ENCODE measurements at places on chromosomes 1 and 21.

DNA sequence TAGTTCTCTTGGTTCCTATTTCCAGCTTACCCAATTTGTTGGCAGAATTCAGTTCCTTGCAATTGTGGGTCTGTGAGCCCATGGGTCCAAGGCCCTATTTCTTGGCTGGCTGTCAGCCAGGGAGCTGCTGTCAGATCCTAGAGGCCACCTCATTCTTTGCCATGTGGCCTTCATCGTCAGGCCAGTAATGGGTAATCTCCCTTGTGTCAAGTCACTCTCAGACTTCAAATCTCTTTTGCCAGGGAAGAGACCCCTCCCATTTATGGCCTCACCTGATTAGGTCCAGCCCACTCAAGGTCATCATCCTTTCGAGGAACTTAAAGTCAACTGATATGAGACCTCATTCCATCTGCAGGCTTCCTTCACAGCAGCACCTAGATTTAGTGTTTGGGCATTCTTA lies 17.9 kb downstream of the OBSCN start:
- no peak for DNase-seq

GRCh38 chr1:24955161-24955560 lies 25.1 kb upstream of the RUNX3 start:
- no peak for DNase-seq

GRCh38 chr1:46429436-46429835 lies 35.3 kb downstream of the FAAH start:
- no peak for DNase-seq

DNA sequence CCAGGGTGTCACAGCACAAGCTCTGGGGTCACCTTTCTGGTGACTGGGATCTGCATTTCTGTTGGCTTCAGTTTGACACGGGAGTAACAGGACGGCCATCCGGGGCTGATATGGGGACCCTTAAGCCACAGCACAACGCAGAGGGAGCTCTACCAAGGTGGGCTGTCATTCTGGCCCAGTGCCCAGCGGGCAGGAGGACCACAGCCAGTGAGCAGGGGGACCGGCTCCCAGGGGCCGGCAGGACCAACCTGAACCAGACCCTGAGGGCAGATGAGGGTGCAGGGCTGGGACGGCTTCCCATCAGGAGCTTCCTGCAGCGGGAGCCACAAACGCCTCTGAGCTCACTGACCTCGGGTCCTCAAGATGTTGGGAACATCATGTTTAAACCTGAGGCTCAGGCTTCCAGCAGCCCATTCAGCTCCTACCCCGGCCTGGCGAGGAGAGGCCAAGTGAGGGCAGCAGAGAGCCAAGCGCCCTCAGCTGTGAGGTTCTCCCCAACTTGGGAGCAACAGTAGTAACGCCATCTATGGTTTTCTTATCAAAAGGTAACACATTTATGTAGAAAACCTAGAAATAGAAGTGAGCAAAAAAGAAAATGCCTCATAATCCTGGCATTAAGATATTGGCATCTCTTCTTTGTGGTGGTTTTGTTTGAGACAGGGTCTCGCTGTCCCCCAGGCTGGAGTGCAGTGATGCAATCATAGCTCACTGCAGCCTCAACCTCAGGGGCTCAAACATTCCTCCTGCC lies 26.8 kb downstream of the TMEM201 start:
- peak; percentile 87 for DNase-seq

- peak; percentile 47 for DNase-seq
Measured at GRCh38 chr1:212752252-212752933, 39.2 kb downstream of the NSL1 start.

- DNase-seq: no peak
Measured at GRCh38 chr1:27192039-27192529, 37.2 kb upstream of the SLC9A1 start.

- DNase-seq: peak; percentile 77
Measured at GRCh38 chr1:68231627-68232288, 565 bp downstream of the WLS start.

- no peak for DNase-seq
Measured at GRCh38 chr1:189619682-189620332, 857.9 kb downstream of the BRINP3 start.

DNA sequence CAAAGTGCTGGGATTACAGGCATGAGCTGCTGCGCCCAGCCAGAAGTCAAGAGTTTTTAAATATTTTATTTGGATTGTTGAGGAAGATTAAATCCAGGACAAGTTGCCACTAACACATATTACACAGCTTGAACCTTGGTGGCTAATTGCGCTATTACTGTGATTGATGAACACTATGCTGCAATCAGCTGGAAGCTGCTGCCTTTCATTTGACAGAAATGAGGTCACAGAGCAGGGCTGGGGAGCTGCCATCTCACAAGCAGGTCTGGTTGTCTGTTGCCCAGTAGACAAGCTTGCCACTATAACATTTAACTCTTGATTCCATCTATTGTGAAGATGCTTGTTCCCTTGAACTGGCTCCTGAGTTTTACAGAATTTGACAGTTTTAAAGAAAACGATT lies 37.4 kb upstream of the NRDC start:
- DNase-seq: no peak

GRCh38 chr1:22252251-22252650 lies 109.4 kb upstream of the WNT4 start:
- no peak for DNase-seq

DNA sequence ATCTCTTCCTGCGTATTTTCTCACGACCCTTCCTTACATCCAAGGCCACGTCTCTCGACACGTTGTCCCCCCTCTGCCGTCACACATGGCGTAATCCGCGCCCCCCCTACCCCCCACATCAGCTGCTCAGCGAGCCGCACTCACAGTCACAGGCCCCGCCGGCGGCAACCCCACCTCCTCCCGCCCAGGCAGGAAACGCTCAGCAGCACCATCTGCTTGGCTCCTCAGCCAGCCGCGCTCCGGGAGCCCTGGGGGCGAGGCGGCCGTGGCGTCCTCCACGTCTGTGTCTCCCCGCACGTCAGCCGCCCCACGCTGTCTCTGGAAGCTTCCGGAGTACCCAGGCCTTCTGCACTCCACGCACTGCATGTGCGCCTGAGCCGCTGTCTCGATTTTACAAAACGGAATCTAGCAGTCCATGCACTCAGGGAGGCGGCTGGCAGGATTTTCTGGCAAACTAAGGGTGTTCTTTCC lies 64.6 kb downstream of the SIK1 start:
- DNase-seq: peak; percentile 78

GRCh38 chr1:224274970-224275626 lies 54.9 kb downstream of the NVL start:
- DNase-seq: no peak

DNA sequence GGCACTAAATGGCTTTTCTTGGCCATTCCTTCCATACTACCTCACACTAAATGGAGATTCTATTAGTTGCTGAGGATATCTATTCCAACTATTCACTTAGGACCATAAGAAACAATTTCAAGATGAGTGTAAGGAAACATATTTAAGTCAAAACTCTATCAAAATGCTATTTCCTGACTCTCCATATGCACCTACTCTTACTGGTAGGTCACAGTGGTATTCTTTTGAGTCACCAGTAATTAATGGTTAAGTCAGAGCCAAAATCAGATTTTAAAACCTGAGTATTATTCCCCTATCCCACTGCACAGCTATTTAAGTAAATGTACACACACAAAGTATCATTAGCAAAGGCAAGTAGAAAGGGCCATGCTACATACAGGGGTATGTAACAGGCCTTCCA lies 50.3 kb downstream of the ARID4B start:
- no peak for DNase-seq

DNA sequence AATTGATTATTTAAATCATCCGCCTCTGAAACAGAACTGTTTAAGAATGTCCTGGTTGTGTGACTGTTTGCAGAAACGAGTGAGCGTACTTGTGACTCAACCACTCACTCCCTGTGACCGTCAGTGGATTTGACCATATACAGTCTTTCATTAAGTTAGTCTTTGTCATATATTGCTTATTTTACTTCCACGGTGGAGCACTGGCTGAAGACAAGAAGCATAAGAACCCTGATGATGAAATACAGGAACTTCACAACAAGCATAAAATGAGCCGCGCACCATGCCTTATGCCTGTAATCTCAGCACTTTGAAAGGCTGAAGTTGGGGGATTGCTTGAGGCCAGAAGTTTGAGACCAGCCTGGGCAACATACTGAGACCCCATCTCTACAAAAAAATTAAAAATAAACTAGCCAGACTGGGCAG lies 194.0 kb downstream of the TOMM20 start:
- no peak for DNase-seq

DNA sequence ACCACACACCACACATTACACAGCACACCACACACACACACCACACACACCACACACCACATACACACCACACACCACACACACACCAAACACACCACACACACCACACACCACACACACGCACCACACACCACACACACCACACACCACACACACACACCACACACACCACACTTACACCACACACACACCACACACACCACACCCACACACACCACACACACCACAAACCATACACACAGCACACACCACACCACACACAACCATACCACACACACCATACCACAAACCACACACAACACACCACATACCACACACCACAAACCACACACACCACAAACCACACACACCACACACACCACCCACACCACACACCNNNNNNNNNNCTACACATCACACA lies 40.9 kb upstream of the SIK1 start:
- no peak for DNase-seq

DNA sequence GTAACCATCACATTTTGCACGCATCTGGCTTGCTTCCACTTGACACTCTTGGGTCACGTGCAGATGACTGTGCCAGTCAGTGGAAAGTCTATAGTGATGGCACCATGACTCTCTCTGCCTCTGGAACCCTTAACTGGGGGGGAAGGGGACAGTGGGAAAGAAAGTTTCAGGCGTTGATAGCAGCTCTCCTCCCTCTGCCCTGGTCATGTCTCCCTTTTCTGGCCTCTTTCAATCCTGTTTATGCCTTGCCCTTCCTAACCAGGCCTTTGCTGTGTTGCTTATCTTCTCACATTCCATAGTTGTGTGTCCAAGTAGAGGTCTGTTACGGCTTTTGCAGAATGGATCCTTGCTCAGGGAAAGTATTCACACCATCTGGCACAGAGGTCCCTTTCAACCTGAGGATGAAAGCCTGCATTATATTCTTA lies 93.5 kb downstream of the NRDC start:
- DNase-seq: no peak
